ENCODE measurements at places on chromosomes 1 and 21.

- DNase-seq, result no peak
Observed at GRCh38 chr1:211198880-211199279, 60.3 kb upstream of the RCOR3 start.

GRCh38 chr1:86499987-86500593 is 31.4 kb downstream of the CLCA1 start:
- no peak for DNase-seq

GRCh38 chr1:25223471-25223870 is 8.8 kb downstream of the SYF2 start:
- DNase-seq, result no peak

DNA sequence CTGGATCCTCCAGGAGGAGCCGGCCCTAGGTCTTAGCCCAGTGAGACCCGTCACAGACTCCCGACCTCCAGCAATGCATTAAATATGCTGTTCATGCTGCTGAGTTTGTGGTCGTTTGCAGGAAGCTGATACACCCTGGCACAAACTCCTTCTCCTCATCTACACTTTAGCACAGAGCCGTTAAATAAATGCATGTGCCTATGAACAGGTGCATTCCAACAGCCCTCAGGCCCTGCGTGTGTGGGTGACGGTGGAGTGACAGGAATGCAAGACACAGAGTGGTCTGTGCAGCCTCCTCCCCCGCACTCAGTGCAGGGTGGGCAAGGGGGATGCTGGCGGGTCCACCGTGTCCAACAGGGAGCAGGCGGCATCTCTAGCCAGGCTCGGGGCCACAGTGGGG is 106.6 kb upstream of the TMPRSS2 start:
- DNase-seq, result no peak

- no peak for DNase-seq
Observed at GRCh38 chr1:47440599-47441081, 2.8 kb downstream of the FOXD2 start.

DNA sequence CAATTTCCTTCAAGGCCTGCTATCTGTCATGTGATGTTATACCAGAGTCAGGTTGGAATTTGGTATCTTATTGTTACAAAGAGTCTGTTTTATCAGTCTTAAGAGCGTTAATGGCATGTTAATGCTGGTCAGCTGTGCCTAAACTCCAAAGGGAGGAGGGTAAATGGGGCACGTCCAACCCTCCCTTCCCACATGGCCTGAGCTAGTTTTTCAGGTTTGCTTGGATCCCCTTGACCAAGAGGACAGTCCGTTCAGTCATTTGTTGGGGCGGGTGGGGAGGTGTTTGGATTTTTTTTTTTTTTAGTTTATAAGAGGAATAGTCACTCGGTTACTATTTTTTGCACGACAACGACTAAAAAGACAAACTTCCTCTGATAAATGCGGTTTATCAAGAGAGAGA is 63.8 kb upstream of the LYST start:
- DNase-seq, result no peak

- DNase-seq, result no peak
Observed at GRCh38 chr1:15042866-15043265, 110.7 kb upstream of the TMEM51 start.

- DNase-seq, result no peak
Observed at GRCh38 chr1:229857585-229857984, 209.5 kb upstream of the GALNT2 start.
